ENCODE measurements at places on chromosomes 16 and 17.

GRCh38 chr16:88074041-88074440, 122.8 kb downstream of the BANP start:
- no peak for DNase-seq

- no peak for DNase-seq
Measured at GRCh38 chr16:30802936-30803335, 15.9 kb upstream of the ZNF629 start.

- DNase-seq = no peak
Measured at GRCh38 chr17:76560036-76560876, 20.4 kb downstream of the PRCD start.

DNA sequence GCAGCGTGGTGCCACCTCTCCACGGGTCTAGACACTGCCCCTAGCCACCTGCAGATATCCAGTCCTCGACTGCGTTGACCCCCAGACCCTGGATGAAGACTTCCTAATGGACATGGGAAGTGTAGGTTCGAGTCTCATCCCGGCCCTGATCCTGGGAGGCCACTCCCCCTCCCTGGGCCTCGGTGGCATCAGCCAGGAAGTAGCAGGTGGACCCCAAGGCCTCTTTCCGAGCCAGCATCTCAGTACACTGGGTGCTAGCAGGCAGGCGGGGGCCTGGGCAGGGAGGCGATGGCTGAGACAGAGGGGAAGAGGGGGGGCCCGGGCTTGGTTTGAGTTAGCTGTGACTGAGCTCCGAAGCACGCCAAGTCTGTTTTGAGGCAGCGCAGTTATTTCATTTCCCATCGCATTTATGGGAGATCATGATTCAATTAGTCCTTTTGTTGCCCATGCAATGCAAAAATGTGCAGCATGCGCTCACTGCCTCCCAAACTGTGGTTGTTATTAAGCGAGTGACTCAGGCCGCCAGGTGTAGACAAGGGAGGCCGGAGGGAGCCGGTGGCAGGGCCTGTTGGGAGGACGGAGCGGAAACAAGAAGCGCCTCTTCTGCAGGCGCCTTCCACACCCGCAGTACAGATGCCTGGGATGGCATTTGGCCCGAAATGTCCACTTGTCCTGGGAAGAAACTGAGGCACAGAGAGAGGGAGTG, 25.3 kb upstream of the ZNF469 start:
- DNase-seq = no peak

All from CD4-positive, alpha-beta T cell treated with Interleukin-6 at 100 ng/mL for 8 hours (primary cell).